SK-N-DZ (cell line): ENCODE measurements at places on chromosomes 4 and X.

GRCh38 chr4:69032847-69033638 lies 63.2 kb upstream of the UGT2B7 start:
- DNase-seq = no peak

DNA sequence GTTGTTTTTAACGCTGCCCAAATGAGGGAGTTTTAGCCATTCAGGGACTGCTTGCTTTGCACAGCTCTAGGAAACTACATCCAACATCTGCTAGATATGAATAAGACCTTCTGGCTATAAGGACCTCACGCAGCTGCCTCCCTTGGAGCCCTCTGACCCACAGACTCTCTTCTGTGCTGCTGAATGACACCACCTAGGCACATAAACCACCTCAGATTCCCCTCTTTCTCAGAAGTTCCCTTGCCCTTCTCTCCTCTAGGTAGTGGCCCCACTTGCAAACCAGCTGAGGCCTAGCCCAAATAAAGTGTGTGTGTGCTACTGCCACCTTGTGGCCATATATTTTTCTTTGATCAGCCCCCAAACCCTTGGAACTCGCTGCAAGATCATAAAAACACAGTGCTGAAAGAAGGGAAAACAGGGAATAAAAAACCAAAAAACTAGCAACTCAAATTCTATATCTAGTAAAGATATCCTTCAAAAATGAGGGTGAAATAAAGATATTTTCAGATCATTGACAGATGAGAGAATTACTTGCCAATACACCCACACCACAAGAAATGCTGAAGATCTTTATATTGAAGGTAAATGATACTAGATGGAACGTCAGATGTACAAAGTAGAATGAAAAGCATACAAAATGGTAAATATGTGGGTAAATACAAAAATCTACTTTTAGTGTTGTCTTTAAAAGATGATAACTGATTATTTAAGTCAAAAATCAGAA lies 265.9 kb downstream of the ADAMTS3 start:
- DNase-seq = peak; percentile 43

GRCh38 chr4:45033676-45034419 lies 307.5 kb upstream of the GNPDA2 start:
- peak; percentile 90 for DNase-seq

DNA sequence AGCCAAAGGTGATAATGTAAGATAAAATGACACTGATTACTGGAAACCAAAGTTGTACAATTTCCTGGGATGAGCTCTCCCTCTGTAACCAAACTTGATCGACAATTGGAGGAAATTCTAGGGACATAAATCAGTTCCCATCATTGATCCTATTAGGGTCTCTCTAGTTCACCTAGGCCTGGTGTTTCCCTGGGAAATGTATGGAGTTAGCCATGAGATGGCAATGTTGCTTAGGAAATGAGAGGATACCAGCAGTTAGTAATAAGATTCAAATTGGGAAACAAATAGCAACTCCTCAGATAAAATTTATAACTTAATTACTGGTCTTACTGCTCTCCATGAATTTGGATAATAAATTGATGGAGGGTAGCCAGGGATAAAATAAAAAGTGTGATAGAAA lies 52.2 kb downstream of the SPATA18 start:
- peak; percentile 62 for DNase-seq

GRCh38 chr4:159075531-159075932 lies 27.3 kb upstream of the RAPGEF2 start:
- no peak for DNase-seq

DNA sequence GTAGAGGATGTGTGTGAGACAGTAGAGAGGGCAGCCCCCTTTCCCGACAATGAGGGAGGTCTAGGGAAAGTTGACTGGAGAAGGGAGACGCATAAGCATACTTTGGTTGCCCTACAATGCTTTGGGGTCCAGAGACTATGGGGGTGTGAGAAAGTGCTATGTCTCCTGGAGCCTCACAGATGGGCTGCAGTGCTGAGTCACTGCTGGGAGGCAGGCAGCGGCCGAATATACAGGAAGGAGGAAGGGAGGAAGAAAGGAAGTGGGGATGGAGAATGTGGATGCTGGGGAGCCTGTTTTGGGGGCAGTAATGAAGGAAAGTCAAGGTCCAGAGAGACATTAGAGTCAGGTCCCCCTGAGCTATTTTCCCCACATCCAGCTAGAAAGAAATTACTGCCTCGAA lies 12.7 kb downstream of the DRP2 start:
- DNase-seq = no peak

- DNase-seq = no peak
These were observed 29.3 kb upstream of the BCOR start for GRCh38 chrX:40127052-40127451.

- no peak for DNase-seq
These were observed 306.9 kb upstream of the SLIT2 start for GRCh38 chr4:19944806-19945205.

- no peak for DNase-seq
These were observed 93.0 kb upstream of the PRKG2 start for GRCh38 chr4:81307991-81308390.

DNA sequence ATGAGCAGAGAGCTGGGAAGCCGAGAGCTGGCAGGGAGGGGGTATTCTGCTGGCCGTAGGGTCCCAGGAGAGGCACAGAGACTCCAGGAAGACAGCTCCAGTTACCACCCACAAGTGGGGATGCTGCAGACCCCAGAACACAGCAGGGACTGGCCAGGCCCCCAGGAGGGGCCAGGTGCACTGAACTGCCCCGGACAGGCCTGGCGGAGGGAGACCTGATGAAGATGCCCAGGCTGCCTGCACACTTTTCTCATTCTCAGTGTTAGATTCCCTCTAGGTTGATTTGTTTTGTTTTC lies 110.8 kb downstream of the CPZ start:
- no peak for DNase-seq

- DNase-seq = peak; percentile 53
These were observed 18.6 kb downstream of the TRIM2 start for GRCh38 chr4:153222707-153223426.

GRCh38 chr4:137106733-137107132 lies 425.6 kb downstream of the PCDH18 start:
- no peak for DNase-seq

DNA sequence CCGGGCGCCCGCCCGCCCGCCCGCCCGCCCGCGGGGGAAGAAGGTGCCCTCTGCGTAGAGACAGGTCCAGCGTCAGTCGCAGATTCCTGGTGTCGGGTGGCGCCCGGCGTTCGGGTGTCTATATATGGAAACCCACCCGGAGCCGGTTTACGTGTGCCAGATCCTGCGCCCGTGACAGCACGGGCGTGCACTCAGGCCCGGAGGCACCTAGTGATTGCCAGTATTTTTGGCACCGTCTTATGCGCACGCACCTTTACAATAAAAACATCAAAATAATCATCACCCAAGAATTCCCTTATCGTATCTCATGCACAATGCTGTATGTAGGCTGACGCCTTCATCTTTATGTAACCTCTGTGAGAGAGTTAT lies 519 bp downstream of the SLC25A4 start:
- no peak for DNase-seq

DNA sequence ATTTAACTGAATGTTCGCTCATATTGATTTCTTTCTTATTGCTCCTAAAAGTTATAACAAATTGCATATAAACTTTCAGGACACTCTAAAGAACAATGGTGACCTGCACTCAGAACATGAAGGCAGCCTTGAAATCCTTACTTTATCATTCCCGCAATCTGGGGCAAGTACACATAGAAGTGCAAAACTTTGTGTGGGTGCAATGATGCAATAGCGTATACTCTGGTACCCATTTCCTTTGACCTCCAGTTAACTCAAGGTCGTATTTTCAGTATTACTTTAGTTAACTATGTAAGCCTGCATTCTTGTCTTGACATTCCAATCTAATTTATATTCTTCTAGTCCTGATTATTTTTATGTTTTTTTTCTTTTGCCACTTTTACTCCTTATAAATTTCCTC lies 64.7 kb downstream of the C4orf46 start:
- no peak for DNase-seq

DNA sequence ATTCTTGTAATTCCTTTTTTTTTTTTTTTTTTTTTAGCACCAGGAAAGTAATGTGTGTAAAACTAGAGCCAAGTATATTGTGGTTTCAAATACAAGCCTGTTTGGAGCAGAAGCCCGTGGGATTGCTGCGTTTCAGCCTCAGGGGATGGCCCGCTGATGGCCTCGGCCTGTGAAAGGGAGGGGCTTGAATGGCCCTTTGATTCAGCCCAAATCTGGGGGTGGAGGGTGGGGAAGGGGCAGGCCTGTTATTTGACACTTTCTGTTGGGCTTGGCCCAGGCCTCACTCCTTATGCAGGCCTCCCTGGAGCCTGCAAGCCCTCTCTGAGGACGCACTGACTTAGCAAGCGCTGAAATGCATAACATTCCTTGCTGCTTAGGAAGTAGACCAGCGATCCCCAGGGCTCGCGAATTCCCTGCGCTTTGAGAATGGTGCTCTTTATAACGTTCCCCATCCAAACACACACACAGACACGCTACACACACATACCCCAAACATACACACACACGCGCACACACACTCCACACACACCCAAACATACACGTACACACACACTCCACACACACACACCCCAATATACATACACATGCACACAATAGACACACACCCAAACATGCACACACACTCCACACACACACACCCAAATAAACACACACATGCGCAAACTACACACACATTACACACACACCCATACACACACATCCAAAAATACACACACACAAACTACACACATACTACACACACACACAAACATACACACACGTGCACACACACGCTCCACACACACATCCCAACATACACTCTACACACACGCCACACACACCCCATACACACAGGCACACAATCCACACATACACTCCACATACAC lies 29.6 kb downstream of the TLR10 start:
- DNase-seq = peak; percentile 80

GRCh38 chr4:48748949-48749596 lies 31.0 kb downstream of the FRYL start:
- DNase-seq = no peak

- DNase-seq = no peak
These were observed 73.4 kb upstream of the STOX2 start for GRCh38 chr4:183831683-183832082.

DNA sequence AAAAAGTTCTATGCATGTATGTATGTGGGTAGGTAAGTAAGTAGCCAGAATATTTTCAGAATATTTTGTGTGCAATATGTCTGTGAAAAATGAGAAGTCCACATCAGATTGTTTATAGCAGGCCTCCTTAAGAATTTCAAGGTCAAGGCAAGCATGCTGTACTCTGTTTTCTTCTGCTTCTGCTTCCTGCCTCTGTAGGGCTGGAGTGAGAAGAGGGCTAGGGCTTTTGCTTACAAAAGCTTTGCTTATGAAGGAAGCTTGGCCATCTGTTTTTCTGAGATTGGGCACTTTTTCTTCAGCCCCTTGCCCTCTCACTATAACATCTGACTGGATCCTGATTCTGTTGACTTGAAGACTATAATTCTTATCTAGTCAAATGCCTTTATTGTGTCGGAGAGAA lies 150.4 kb downstream of the EMCN start:
- DNase-seq = no peak

DNA sequence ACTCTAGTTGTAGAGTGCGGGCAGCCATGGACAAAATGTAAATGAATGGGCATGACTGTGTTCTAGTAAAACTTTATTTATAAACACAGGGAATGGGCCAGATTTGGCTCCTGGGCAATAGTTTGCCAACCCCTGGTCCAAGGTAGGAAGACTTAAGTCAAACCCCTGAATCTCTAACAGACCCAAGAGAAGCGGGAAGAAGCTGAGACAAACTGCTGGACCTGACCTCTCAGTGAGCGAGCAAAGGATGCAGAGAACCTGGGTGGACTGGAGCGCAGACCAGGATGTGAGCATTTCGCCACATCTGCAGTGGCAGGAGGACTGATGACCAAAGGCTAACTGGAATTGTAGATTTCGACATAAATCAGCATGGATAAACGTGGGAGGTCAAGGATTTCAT lies 201.6 kb downstream of the STIM2 start:
- no peak for DNase-seq

- peak; percentile 18 for DNase-seq
These were observed 76.6 kb upstream of the CXXC4 start for GRCh38 chr4:104571341-104571740.

GRCh38 chr4:85591406-85592098 lies 116.6 kb downstream of the ARHGAP24 start:
- no peak for DNase-seq

DNA sequence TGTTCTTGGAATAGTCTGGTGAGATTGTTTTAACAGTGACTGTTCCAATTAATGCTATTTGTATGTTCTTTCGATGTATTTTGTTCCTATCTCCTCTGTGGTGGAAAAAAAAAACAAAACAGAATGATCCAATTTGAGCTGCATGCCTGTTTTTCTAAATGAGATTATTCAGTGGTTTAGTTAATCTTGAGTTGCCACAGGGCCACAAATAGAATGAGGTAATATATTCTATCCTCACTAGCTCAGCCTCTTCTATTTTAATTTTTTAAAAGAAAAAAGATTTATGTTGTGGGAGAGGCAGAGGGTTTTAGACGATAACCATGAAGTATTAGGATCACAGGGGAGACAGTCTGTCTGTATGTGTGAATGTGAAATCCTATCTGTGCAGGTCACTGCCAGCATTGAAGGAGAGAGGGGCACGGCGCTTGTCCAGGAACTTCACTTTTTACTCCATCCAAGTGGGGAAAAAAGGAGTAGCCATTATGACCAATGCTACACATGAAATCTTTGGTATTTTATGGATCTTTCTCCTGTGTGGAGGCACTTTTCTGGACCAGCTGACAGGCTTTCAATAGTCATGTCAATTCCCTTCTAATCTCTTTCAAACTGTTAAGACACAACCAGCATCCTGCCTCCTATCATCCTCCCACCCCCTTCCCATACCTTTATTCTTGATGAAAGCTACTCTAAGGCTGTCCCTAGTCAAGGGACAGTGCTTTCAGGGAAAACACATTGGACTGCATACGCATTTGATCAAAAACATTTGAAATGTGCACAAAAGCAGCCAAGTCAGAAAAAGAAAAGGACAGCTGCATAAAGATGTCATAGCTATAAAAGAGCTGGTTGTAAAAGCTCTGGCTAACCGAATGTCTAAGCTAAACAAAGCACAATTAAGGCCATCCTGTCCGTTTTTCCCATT lies 1063.8 kb upstream of the INTU start:
- peak; percentile 50 for DNase-seq

- peak; percentile 72 for DNase-seq
These were observed 844.2 kb downstream of the RAPGEF2 start for GRCh38 chr4:159946983-159947615.

- DNase-seq = peak; percentile 29
These were observed 11.9 kb downstream of the AR start for GRCh38 chrX:67555578-67556203.
